Tongue (tissue), 3 donors: ENCODE measurements at places on chromosomes 13 and 19. TPM values are rescaled to one million over a fixed set of nuclear protein-coding genes. Genes with fewer than 3 reads are reported as not detected.

Gene CABP5
- not detected for total RNA-seq

Gene CADM4
- total RNA-seq = 10.3 TPM

DNA sequence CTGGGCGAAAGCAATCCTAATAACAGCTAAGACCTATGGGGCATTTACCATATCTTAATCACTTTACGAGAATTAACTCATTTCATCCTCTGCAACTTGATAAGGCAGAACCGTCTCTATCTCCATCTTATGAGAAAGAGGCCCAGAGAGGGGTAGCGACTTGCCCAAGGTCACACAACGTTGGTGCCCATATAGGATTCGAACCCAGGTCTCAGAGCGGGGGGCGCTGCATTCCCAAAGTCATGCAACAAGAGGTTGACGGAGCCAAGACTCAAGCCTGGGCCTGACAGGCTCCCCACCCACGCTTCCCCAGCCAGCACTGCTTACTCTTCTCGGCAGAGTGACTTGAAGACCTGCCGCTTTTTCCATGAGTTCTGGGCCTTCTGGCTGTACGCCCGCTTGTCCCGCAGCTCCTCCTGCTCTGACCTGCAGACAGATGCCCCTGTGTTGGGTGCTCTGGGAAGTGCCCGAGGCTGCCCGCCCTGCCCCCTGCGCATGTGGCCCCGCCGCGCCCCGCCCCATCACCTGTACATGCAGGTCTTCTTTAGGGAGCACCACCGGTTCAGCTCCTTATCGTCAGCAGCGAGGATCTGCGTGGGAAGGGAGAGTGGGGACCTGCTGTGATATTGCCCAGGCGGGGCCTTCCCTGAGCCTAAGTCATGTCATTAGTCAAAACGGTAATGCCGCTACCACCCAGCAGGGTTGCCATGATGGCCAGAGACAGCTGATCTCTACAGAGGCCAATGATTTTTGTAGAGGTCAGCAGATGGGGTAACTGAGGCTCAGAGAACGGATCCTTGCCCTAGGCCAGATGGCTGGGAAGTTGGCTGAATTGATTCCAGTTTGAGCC, 10.8 kb downstream of the KRI1 start:
- DNase-seq = no peak

DNA sequence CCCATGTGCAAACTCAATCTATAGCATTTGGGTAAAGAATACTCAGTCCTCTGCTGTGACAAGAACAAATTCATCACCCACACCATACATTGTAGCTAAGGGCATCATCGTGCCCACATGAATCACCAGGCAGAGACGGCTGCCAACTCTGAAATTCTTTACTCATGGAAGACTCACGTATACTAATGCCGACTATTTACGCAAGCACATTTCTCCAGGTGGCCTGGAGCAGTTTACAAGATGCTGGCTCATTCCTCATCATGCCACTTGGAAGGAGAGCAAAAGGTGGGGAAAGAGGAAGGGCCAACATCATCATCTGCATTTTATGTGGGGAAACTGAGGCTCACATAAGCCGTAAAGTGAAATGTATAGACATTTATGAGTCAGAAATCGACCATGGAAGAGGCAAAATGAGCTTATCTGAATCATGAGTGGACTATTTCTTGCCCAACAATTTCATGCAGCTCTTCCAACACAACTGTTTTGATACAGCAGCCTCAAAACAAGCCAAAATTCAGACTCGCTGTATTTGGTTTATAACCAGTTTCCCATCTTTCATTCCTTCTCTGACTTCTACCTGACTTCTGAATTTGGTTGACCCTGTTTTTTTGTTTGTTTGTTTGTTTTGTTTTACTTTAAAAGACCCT, 213.9 kb upstream of the SERP2 start:
- no peak for DNase-seq

GRCh38 chr13:94712812-94713560, 641 bp upstream of the SOX21 start:
- DNase-seq = peak; percentile 57

DNA sequence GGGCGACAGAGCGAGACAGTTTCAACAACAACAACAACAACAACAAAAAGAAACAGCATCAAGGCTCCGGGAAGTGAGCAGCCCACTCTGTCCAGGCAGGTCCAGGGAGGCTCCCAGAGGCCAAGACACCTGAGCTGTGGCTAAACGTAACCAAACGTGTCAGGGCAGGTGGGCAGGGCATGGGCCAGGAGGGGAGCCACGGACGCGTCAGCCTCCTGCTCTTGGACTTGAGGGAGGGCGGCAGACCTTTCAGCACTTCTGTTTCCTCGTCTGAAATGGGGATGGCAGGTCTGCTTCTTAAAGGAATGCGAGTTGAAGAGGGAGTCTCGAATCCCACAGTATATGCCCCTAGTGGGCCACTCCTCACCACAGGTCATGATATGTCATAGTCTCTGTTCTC, 53.8 kb downstream of the MYO9B start:
- no peak for DNase-seq

Gene PSG5
- total RNA-seq = not detected

- peak; percentile 96 for DNase-seq
Observed at GRCh38 chr13:33352526-33352925, 67.0 kb upstream of the STARD13 start.

DNA sequence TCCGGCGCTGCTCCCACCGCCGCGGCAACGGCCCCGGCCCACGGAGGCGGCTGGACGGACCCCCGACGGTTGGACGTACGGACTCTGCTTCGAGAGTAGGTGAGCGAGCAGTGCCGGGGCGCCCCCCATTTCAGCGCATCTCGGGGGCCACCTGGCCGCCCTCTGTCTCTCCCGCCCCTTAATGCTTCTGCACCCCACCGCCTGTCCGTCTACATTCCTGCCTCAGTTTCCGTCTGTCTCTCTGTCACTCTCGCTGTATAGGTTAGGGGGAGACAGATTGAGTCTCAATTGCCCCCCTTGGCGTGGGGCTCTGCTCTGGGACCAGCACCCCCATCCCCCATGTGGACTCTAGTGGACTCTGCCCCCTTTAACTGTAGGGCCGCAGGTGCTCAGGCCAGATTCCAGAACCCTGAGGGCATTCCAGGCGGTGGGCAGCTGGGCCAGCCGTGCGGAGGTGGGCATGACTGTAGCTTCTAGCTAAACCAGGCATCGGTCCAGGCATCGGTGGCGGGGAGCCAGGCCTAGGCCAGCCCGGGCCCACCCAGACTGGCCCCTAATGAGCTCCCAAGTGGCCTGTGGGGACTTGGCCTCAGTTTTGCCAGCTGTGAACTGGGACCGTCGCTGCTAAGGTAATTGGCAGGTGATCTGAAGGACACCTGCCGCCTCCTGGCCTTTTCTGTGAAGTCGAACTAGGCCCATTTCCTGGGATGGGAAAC, 373 bp downstream of the TNFAIP8L1 start:
- DNase-seq = peak; percentile 46

Gene PROZ
- not detected for total RNA-seq

Gene ZNF69
- total RNA-seq = 9.8 TPM

Gene LILRA1
- 0.51 TPM for total RNA-seq

DNA sequence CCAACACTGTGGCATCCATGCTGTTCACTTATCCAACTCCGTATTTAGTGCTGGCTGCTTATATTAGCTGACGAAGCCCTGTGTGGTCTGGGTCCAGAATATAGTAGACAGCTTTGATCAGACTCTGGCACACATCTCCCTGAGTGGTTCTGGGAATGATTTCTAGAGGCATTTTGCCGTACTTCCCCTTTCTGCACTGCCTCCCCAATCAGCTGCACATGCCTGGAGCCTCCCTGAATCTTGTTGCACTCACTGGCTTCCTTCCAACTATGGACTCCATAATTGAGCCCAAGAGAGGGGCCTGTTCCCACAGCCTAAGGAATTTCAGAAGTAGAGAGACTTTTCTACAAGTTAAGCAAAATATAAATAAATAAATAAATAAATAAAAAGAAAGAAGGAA, 30.4 kb upstream of the PCDH8 start:
- DNase-seq = peak; percentile 47

- no peak for DNase-seq
Observed at GRCh38 chr13:68810660-68811059, 1297.0 kb upstream of the ATXN8OS start.

- DNase-seq = peak; percentile 99
Observed at GRCh38 chr13:49443704-49444523, at the start of the genes CAB39L and SETDB2. Gene CAB39L (minus strand): TSS chr13:49444064. CDS start chr13:49382910, 61,154 bp downstream. Gene SETDB2 (plus strand): TSS chr13:49444274. CDS start chr13:49451894, 7,620 bp downstream.
